ENCODE measurements at places on chromosomes 1 and 21.

GRCh38 chr1:6027591-6027990, 18.1 kb upstream of the KCNAB2 start:
- DNase-seq: no peak

DNA sequence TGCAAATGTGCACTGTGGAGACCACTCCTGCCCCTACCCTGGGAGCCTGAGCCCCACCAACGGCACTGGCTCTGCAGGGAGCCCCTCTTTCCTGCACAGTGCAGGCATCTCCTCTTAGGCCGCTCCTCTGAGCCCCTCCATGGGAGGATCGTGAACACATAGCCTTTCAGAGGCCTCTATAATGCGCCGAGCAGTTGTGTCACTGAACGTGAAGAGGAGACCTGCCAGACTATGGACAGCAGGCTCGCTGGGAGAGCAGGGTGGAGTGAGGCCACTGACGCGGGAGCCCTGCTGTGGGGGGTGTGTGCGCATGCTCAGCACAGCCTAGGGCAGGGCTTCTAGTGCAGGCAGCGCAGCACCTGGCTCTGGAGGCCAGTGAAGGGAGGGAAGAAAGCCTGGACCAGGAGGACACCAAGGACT, 151.3 kb upstream of the COL6A1 start:
- no peak for DNase-seq

DNA sequence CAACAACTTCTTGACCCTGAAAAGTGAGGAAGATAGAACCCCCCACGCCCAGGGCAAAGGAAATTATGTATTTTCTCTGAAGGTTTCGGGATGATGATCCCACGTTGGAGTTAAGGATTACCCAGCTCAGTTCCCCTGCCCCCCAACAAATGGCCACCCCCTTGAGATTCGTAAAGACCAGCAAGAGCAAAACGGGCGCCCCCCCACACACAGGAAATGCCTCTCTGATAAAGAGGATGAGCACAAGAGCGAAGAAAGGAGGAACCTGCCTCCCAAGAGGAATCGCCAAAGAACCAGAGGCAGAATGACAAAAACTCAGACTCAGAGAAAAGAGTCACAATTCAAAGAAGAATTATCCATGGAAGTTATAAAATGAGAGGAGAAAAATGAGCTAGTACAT, 576.9 kb downstream of the MATN1 start:
- DNase-seq: no peak

DNA sequence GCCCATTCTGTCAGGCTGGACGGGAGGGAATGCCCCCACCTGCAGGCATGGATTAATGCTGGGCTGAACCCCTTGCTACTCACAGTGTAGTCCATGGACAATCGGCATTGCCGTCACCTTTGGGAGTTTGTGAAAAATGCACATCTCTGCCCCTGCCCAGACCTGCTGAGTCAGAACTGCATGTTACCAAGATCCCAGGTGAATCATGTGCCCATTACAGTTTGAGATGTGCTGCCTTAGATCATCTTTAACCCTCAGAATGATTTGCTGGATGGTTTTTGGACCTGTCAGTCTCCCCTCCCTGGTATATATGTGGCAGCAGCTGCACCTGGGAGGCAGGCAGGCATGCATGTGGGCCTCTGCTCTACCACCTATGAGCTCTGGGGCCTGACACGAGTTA, 15.0 kb downstream of the HTR6 start:
- no peak for DNase-seq

DNA sequence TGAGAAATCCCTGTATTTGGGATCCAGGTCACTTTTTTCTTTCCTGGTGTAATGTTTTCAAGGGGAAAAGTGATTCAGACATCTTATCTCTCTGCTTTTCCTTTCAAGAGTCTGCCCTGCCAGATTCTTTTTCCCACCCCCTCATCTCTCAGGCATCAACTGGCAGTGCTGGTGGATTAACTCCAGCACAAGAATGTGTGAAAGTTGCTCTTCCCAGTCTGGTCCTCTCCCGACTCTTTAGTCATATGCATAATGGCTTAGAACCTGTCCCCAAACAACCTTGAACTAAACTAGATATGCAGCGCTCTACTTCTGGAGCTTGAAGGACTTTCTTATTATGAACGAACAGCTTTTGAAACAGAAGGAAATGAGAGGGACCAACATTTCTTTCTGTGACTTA, 88.5 kb downstream of the SLC44A5 start:
- DNase-seq: no peak

GRCh38 chr21:32710069-32710784, 17.6 kb downstream of the SYNJ1 start:
- no peak for DNase-seq

- DNase-seq: no peak
Observed at GRCh38 chr1:61253059-61253735, 170.8 kb downstream of the NFIA start.

DNA sequence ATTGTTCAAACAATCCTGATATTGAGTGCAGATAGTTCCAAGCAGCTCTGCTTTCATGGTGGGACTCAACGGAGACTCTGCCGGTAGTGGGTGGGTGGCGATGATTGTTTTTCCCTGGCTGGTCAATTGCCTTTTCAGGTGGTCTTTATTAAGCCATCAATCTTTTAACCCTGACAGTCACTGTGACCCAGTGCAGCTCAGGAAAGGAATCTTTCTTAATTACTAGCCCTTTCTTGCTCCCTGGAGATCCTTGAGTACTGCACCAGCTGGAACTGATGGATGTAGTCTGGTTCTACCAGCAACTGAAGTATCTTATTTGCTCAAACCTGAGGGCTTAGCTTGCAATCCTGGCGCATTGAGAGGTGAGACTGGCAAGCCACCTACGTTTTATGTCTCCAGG, 196.4 kb downstream of the PLPP3 start:
- no peak for DNase-seq

DNA sequence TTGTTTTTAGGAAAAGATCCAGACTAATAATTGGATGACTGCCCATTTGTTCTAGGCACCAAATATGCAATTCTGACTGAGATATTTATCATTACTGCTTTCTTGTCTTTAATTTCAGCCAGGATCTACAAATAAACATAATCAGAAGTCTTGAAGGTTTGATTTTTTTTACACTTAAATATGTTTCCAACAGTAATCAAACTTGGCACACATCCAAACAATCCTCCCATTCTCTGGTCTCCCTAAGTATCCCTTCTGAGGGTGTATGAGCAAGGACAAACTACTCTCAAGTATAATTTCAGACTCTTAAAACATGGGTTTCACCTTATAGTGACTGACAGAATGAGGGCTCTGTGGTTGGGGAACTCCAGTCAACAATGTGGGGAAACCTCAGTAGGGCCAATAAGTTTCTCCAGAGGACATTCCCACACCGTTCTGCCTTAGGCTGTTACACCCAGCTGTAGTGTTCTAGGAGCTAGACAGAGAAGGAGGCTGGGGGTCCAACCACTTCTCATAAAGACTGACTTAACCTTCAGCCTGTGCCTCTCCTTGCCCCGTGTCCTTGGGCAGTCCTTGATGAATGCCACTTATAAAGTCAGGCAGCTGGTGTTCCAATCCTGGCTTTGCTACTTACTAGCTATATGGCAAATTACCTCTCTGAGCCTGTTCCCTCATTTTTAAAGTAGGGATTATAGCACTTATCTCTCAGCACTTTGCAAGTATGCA, 1.5 kb upstream of the PALMD start:
- no peak for DNase-seq
